Stimulated activated CD4-positive, alpha-beta T cell treated with anti-CD3 and anti-CD28 coated beads, Interleukin-4, amount 100 ng/mL, for 4 hours (primary cell): ENCODE measurements at places on chromosomes 16 and 17.
A peak's percentile ranks its signal among the peaks of the same experiment; 100 is the strongest.

GRCh38 chr17:57888311-57889216 is 38.7 kb upstream of the MRPS23 start:
- DNase-seq: no peak

GRCh38 chr16:61798741-61799140 is 237.5 kb downstream of the CDH8 start:
- no peak for DNase-seq

DNA sequence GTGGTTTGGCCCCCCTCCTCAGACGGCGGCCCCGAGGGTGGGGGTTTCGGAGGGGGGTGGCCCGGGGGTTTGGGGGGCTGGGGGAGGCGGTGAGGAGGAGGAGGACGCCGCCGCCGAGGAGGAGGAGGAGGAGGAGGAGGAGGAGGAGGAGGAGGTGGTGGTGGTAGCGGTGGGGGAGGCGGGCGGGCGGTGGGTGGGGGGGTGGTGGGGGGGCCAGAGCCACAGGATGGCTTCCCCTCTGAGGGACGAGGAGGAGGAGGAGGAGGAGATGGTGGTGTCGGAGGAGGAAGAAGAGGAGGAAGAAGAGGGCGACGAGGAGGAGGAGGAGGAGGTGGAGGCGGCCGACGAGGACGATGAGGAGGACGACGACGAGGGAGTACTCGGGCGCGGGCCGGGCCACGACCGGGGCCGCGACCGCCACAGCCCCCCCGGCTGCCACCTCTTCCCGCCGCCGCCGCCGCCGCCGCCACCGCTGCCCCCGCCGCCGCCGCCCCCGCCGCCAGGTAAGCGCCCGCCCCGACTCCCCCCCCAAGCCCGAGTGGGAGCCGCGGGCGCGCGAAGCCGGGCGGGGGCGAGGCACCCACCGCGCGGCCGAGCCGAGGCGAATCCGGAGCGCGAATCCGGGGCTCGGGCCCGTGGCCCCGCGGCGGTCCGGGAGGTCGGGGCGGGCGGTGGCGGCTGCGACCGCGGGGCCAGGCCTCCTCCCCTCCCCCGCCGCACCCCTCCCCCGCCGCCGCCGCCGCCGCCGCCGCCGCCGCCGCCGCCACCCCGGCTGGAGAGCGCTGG is 3.8 kb upstream of the CHD3 start:
- DNase-seq: peak; percentile 66

DNA sequence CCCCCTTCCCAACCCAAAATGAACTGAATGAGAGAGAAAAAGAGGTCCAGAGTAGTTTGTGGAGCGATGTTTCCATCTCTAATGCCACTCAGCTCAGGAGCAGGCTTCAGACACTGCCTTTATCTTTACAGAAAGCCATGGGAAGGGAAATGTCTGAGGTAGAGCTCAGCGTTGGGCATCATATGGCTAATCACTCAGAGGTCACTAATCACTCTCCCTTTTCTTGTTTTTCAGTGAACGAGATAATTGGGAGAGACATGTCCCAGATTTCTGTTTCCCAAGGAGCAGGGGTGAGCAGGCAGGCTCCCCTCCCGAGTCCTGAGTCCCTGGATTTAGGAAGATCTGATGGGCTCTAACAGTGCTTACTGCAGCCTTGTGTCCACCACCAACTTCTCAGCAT is 9.8 kb downstream of the ESRP2 start:
- DNase-seq: no peak

DNA sequence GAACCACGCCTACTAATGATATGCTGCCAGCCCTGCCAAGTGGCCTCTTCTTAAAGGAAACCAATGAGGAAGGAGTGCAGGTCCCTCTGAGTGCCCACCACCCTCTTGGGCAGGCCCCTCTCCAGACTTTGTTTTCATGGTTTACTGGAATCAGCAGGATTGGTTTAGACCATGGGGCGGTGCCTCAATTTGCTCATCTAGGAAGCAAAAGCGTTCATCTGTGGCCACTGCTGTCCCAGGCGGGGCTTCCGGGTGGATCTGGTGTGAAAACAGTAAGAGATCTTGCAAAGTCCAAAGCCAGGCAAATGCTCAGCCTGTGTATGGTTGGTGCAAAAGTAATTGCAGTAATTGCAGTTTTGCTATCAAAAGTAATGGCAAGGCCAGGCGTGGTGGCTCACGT is 71.3 kb downstream of the AMFR start:
- no peak for DNase-seq

GRCh38 chr16:85171759-85172454 is 59.6 kb upstream of the CIBAR2 start:
- no peak for DNase-seq

GRCh38 chr17:34107019-34107418 is 148.1 kb upstream of the CCL2 start:
- DNase-seq: no peak

GRCh38 chr16:69748694-69749345 is 5.9 kb downstream of the NOB1 start:
- DNase-seq: no peak

GRCh38 chr17:17832032-17832363 is 4.8 kb downstream of the SREBF1 start:
- DNase-seq: no peak

GRCh38 chr17:43453331-43453812 is 30.4 kb upstream of the DHX8 start:
- no peak for DNase-seq

- DNase-seq: no peak
Observed at GRCh38 chr16:47920709-47921108, 235.1 kb downstream of the ABCC12 start.

DNA sequence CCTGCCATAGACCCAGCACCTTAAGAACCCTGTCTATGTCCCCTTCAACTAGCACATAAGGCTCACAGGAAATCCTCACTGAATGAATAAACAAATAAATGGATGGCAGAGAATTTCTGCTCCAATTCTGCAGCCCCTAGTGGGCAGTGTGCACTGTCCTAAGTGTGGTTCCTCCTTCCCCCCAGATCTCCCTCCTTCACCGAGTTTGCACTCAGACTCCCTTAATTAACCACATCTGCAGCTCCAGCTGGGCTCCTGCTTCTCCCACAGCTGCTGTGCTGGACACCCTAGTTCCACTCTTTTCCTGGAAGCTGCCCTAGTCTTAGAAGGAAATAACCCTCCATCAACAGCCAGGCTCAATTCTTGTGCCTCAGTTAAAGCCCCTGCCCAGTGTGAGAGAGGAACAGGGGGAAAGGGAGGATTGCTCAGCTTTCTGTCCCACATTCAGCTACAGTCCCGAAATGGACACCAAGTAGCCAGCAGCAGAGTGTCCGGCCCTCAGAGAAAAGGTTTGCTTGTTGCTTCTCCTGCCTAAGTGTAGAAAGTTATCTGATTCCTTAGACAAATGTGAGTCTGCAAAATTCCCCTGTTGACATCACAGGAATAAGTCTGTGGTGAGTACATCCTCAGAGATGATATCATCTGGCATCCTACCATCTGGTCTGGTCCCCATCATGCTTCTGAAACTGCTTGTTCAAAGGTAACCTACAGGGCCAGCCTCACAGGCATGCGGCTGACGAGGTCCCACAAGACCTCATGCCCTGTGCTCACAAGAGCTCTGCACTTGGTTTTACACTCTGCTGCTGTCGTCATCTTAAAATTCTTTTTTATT is 12.3 kb downstream of the LRRC3C start:
- peak; percentile 35 for DNase-seq

DNA sequence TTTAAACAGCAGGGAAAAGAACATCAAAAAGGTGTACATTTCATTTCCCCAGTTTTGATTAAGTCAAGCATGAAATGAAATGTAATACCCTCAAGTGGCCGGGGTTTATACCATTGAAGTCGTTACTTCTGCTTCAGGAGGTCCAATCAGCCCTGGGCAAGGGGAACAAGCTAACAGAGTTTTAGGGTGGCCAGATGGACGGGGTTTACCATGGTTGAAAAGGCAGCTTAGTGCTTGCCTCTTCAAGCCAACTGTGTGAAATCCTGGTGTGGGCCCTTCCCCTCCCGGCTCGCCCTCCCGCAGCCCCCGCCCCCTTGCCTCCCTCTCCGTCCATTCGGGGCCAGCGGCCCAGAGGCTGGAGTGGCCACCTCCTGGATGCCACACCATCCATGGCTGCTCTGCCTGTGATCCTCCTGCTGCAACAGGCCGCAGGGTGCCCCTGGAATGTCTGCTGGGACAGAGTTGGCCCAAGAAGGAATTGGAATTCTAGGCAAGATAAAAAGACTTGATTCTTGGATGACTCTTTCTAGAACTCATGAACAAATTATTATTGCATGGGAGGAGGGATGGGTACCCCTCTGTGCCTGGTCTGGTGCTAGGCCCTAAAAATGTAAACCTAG is 296.2 kb upstream of the IRX3 start:
- DNase-seq: no peak

DNA sequence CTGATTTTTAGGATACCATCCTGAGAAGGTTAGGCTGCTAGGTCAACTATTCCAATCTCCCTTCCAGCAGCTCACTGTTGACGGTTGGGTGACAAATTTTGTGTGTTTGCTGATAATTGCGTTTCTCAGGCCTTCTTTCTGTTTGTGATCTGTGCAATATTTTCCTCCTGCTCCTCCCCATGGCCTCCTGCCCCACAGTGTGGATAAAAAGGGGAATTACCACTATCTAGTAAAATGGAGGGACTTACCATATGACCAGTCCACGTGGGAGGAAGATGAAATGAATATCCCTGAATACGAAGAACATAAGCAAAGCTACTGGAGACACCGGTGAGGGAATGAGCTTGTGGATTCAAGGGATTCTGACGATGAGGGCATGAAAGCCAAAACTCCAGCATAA is 9.2 kb downstream of the CHD3 start:
- DNase-seq: no peak

GRCh38 chr17:73874008-73874720 is 229.9 kb upstream of the SDK2 start:
- no peak for DNase-seq

GRCh38 chr17:19911033-19911432 is 43.3 kb upstream of the ULK2 start:
- no peak for DNase-seq

DNA sequence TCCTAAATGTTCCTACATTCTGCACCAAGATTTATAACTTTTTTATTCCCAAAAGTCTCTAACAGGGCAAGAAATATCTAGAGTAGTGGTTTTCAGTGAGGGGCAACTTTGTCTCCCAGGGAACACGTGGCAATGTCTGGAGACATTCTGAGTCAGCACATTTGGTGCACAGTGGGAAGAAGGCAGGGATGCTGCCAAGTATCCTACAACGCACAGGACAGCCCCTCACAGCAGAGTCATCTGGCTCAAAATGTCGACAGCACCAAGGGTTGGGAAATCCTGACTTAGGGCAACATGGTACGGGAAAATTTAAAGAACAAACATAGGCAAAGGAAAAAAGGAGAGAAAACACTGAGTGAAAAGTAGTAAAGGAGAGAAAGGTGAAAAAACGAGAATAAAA is 61.8 kb downstream of the SMG6 start:
- DNase-seq: no peak

- DNase-seq: no peak
Observed at GRCh38 chr16:12449795-12450194, 353.9 kb downstream of the CPPED1 start.

DNA sequence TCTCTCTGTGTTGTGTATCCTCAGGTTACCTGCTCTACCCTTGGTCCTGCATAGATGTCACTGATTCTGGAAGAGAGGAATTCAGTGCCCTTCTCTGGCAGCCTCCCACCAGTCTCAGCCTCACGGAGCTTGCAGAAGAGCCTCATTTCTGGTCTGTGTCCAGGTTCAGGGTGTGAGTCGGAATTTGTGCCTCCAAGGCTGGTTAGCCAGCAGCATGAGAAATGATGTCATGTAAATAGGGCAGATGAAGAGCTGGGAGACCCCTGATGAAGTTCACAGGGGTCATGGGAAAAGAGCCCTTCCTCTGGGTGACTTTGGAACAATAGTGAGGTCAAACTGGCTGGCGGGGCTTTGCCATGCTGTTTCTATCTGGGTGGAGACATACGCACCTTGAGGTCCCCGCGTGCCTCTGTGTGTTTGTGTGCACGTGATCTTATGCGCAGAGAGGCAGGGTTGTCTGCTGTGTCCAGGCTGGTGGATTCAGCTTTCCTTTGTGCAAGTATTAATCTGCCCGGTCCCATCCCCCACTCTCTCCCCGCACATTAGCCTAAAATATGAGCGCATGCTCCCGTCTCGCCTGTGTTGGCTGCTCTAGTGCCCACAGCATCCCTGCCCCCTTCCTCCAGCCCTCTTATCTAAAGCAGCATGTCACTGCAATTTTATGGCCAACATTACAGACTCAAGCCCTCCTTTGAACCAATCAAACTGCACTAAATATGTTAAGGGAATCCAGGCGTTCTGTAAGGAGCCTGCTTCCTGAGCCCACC is 256.3 kb upstream of the ZFHX3 start:
- DNase-seq: no peak

GRCh38 chr16:11125936-11126335 is 130.1 kb downstream of the SOCS1 start:
- DNase-seq: no peak

DNA sequence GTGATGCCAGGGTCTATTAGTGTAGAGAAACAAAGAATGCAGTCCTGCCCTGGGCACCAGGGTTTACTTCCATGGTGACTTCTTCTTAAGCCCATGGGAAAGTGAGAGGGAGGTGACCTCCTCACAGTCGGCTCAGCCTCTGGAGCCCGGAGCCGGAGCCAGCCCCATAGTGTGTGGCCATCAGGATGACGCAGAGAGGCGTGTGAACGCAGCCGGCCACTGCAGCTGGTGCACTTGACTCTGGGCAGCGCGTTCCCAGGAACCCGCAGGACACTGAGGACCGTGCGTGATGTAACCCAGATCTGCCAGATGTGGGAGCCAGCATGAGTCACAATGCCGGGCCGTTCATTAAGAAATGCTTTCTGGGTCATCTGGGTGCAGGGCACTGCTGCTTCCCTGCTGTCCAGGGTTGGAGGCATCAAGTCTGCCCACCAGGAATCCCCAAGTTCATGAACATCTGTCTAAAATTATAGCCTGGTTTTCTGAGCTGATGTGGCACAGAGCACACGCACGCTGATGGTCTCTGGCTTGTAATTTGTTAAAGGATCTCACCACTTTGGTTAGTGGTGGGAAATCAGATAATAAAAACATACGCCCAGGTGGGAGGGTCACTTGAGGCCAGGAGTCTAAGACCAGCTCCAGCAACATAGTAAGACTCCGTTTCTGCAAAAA is 114.1 kb downstream of the PITPNC1 start:
- DNase-seq: no peak

DNA sequence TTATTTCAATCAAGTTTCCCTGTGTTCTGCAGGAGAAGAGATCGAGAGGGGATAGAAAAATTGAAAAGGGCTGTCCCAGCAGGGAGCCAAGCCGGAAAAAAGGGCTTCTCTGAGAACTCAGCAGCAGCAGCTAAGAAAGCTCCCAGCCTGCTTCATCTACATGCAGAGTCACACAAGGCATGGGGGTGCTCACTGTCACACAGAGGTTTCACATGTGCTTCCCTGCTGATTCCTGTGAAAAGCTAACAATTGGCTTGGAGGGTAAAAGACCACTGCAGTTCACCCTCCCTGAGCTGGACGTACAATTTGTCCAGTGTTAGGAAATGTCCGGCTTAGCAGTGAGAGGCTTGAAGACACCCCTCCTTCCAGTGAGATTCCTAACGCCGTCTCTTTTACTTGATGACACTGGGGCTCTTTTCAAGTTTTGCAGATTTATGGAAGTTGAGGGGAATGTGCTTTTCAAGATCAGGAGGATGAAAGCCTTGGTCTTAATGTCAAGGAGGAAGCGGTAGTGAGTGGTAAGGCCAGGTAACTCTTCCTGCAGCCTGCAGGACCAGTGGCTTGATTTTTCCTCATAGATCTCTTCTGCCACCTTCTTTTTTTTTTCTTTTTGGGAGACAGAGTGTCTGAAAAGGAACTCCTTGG is 85.6 kb downstream of the WNT3 start:
- DNase-seq: no peak
